ENCODE measurements at places on chromosomes 3 and 15.

- no peak for DNase-seq
Measured at GRCh38 chr3:172259111-172259541, 189.1 kb downstream of the GHSR start.

DNA sequence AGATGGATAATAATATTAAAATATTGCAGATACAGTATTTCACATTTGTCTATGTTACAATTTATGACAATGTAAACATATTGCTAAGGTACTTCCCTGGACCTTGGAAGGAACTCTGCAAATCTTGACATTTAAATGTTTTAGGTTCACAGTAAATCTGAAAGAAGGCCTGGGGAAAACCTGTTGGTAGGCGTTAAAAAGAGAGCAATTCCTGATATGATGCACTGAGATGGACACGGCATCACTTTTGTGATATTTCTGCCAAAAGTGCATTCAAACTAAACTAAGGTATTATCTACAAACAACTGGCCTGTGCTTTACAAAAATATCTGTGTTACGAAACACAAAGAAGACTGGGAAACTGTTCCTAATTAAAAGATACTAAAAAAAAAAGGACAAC is 6.1 kb upstream of the TP63 start:
- no peak for DNase-seq

DNA sequence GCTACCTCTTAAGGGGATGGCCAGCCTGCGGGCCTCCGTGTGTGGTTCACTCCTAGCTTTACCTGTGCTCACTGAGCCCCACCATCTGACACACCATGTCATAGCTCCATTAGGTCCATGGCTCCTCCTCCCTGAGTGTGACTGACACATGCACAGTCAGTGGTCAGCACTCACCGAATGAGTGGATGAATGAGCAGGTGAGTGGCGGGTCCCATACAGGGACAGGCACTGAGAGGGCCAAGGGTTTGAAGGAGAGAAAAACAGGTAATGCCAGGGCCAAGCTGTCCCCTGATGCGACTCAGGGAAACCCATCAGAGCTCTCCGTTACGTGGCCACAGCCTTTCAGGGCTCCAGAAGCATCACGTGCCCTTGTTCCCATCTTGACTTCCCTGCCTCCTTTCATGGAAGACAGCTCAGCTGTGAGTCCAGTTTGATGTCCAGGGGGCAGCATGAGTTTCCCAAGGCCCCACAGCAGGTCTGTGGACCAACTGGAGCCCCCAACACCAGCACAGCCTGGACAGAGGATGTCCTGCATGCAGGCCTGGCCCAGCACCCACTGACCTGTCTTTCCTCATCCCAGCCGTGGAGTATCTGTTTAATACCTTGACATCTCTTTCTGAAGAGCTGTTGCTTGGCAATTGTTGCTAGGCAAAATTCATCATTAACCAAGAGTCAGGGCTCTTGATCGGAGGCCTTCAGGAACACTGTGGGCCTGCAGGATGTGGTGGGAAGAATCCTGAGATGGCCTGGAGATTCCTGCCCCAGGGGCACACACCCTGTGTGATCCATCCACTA is 84.4 kb downstream of the PLXNA1 start:
- DNase-seq: no peak

GRCh38 chr3:172708921-172709773 is 1.7 kb downstream of the NCEH1 start:
- DNase-seq: no peak

- no peak for DNase-seq
Measured at GRCh38 chr15:66800584-66801235, 98.7 kb downstream of the SMAD6 start.

DNA sequence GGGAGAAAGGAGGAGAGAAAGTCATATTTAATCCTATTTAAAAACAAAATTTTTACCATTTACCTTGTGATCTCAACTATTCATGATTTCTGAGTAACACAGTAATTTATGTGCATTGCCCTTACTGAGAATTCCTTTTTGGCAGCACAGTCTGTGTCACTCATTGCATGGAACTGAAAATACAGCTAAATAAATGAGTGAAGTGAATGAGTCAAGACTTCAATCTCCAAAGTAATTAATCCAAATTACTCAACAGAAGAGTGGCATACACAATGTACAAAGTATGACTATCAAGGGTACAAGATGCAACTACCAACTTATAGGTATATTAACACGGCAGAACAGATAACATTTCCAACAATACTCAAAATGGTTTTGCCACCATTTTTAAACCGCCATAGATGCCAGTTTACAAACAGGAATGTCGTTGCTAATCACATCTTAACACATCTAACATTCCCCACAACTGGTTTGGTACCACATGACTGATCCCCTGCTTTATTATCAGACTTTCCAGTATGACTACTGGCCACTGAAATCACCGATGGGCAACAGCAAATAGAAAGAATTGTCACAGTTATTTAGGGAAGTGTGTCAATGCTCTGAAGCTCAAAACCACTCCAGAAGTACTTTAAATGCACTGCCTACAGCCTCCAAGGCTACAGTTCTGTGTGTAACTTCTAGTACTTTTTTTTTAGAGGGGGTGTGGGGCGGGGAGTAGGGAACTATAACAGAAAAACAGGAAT is 410.4 kb downstream of the SHQ1 start:
- no peak for DNase-seq

DNA sequence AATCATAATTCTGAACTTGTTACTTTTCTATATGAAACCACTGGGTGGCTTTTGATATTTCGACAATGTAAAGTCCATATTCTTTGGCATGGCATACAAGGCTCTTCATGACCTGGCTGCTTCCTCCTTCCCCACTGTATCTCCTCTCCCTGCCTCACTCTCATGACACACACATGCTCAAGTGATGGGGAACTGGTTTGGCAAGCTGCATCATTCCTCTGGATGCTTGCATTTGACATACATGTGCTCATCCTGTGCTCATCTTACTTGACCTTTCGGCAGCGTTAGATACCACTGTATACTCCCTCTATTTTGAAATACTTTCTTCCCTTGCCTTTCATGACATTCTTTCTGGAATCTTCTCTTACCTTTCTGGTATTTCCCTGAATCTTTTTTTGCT is 51.8 kb upstream of the ZDHHC23 start:
- no peak for DNase-seq

DNA sequence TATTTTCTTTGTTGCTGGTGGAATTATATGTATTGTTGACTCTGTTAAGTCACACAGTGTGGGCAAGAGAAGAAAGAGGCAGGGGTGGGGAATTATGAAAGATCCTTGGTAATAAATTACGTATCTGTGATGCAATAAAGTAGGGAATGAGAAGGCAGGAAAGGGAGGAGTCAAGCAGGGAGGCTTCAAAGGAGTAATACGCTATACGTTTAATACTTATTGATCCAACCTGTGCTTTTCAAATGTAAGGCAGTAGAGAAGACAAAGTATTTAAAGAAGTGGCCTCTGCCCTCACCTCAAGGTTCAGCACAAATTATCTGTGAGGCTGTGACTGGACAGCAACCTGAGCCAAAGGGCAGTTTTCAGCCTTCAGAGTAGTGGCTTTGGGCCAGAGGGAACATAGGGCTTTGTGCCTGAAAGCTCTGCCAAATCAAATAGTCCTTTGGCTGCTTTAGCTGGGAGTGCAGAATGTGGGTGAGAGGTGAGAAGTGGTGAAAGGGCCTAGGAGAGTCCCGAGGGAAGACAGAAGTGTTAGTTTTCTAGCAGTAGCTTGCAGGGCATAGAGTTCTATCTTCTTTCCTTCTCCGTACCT is 1.2 kb upstream of the PLIN1 start:
- peak; percentile 55 for DNase-seq

GRCh38 chr3:16130066-16130465 is 44.4 kb upstream of the GALNT15 start:
- no peak for DNase-seq

DNA sequence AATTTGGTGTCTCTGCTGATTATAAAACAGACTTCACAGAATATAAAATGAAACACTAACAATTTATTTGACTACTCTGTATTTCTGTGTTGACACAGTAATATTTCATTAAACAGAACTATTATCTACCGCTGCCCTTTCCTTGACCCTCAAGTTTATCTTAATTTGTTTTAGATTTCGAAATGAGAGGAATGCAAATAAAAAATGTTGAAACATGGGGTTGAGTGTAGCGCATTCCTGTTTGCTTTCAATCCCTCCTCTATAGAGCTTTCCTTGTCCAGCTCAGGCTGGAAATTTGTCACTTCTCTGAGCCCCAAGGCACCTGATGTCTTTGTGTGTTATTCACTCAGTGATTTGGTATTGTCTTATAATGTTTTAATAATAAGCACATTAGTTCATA is 550.2 kb downstream of the ZBBX start:
- DNase-seq: peak; percentile 2

GRCh38 chr3:54703923-54704322 is 223.9 kb downstream of the LRTM1 start:
- DNase-seq: no peak

GRCh38 chr15:100249096-100249815 is 92.5 kb downstream of the ADAMTS17 start:
- no peak for DNase-seq

- DNase-seq: no peak
Measured at GRCh38 chr15:95252404-95252803, 1021.0 kb downstream of the MCTP2 start.

- DNase-seq: no peak
Measured at GRCh38 chr3:60746695-60747416, 504.4 kb downstream of the FHIT start.

- peak; percentile 86 for DNase-seq
Measured at GRCh38 chr3:8741581-8742261, 8.1 kb downstream of the CAV3 start.

DNA sequence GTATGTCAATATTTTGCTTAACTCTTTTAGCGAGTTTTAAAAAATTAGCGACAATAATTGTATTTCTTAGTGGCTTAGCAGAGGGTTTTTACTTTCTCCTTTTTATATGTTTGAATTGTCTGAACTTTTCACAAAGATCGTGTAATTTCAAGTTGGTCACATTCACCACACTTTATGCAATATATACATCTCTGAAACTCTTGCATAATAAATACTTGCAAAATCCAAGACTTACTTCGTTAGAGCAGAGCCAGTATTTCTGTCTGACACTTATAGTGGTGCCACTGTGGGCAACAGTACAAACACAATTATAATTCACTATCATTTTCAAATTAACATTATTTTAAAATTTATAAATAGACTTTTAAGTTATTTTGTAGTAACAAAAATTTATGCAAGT is 62.0 kb downstream of the SUCNR1 start:
- DNase-seq: no peak

GRCh38 chr3:184261854-184262763 is 756 bp upstream of the CAMK2N2 start:
- DNase-seq: peak; percentile 49

GRCh38 chr3:134250717-134251220 is at the start of gene RYK:
RYK (minus strand) TSS chr3:134250859; CDS start chr3:134250654, 205 bp downstream.
- DNase-seq: peak; percentile 77

DNA sequence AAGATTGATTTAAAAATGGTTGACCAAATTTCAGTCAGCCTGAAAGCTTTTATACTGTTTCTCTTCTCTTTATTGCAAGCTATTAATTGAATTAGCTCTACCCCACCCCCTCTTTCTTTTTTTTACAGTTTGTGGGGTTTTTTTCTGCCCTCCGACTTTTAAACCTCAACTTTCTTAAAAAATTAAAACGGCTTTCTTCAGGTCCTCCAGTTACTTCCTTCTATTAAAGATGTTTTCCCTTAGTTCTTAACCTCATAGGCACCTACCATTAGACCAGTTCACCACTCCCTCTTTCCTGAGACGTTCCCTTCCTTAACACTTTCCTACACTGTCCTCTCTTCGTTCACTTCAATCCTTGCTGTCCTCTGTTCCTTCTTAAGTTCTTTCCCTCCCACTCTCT is 52.4 kb downstream of the ATP8B4 start:
- DNase-seq: no peak

GRCh38 chr3:33044676-33045075 is 52.3 kb downstream of the GLB1 start:
- DNase-seq: no peak

- no peak for DNase-seq
Measured at GRCh38 chr3:197362081-197362480, 63.7 kb upstream of the DLG1 start.

DNA sequence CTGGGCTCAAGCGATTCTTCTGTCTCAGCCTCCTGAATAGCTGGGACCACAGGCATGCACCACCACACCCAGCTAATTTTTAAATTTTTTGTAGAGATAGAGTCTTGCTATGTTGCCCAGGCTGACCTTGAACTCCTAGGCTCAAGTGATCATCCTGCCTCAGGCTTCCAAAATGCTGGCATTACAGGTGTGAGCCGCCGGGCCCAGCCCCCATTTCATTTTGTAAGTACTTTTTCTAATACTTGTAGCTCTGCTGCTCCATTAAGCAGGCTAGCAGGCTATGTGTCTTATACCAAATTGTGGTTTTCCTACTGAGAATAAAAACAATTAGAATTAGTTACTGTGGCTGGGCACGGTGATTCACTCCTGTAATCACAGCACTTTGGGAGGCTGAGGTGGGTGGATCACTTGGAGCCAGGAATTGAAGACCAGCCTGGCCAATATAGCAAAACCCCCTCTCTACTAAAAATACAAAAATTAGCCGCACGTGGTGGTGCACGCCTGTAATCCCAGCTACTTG is 22.4 kb downstream of the NIPA1 start:
- no peak for DNase-seq

Measured in A549 (cell line).